ENCODE measurements at places on chromosomes 7 and 10.
A peak's percentile ranks its signal among the peaks of the same experiment; 100 is the strongest.

GRCh38 chr10:24556750-24557742 lies 166.6 kb downstream of the ARHGAP21 start:
- peak; percentile 76 for DNase-seq
- peaks cover 5% of the 10 kb centered on the region for H3K4me1 ChIP-seq
- H3K27me3 ChIP-seq = no peaks in the 10 kb centered on the region
- H3K27ac ChIP-seq = no peak overlapping the region
- H3K36me3 ChIP-seq = no peaks in the 10 kb centered on the region
- no peak overlapping the region for H3K4me3 ChIP-seq

- DNase-seq = no peak
- no peak overlapping the region for H3K4me3 ChIP-seq
- no peaks in the 10 kb centered on the region for H3K36me3 ChIP-seq
- no peak overlapping the region for H3K27ac ChIP-seq
- peaks cover 22% of the 10 kb centered on the region for H3K4me1 ChIP-seq
These were observed 104.0 kb downstream of the FAM107B start for GRCh38 chr10:14670551-14671240.

- no peaks in the 10 kb centered on the region for H3K4me1 ChIP-seq
- no peak overlapping the region for H3K4me3 ChIP-seq
- H3K27ac ChIP-seq = no peak overlapping the region
- H3K27me3 ChIP-seq = no peaks in the 10 kb centered on the region
These were observed 77.2 kb downstream of the CH25H start for GRCh38 chr10:89129911-89130310.

GRCh38 chr10:93554760-93555432 lies 11.6 kb upstream of the FFAR4 start:
- no peak overlapping the region for H3K27ac ChIP-seq
- peaks cover 8% of the 10 kb centered on the region for H3K4me1 ChIP-seq
- DNase-seq = peak; percentile 93
- no peaks in the 10 kb centered on the region for H3K27me3 ChIP-seq
- no peak overlapping the region for H3K4me3 ChIP-seq

GRCh38 chr7:133836666-133837065 lies 290.5 kb upstream of the LRGUK start:
- H3K36me3 ChIP-seq = no peaks in the 10 kb centered on the region
- H3K27me3 ChIP-seq = no peaks in the 10 kb centered on the region
- DNase-seq = no peak
- H3K27ac ChIP-seq = no peak overlapping the region
- H3K4me1 ChIP-seq = peaks cover 3% of the 10 kb centered on the region
- no peak overlapping the region for H3K4me3 ChIP-seq

GRCh38 chr7:42548816-42549611 lies 312.0 kb upstream of the GLI3 start:
- DNase-seq = no peak
- no peak overlapping the region for H3K27ac ChIP-seq
- peaks cover 17% of the 10 kb centered on the region for H3K36me3 ChIP-seq
- H3K4me1 ChIP-seq = no peaks in the 10 kb centered on the region

- H3K4me3 ChIP-seq = no peak overlapping the region
- H3K36me3 ChIP-seq = no peaks in the 10 kb centered on the region
- H3K27ac ChIP-seq = no peak overlapping the region
- DNase-seq = no peak
- H3K4me1 ChIP-seq = no peaks in the 10 kb centered on the region
These were observed 269.1 kb downstream of the SUGCT start for GRCh38 chr7:40403703-40404476.

- no peaks in the 10 kb centered on the region for H3K36me3 ChIP-seq
- no peaks in the 10 kb centered on the region for H3K27me3 ChIP-seq
- peaks cover 12% of the 10 kb centered on the region for H3K4me1 ChIP-seq
- no peak overlapping the region for H3K27ac ChIP-seq
These were observed 165.3 kb downstream of the WNT2 start for GRCh38 chr7:117157241-117158209.

GRCh38 chr7:119594956-119595355 lies 678.0 kb upstream of the KCND2 start:
- no peaks in the 10 kb centered on the region for H3K27me3 ChIP-seq
- H3K4me3 ChIP-seq = no peak overlapping the region
- peak; percentile 69 for DNase-seq
- H3K36me3 ChIP-seq = no peaks in the 10 kb centered on the region
- H3K4me1 ChIP-seq = peaks cover 5% of the 10 kb centered on the region
- no peak overlapping the region for H3K27ac ChIP-seq

DNA sequence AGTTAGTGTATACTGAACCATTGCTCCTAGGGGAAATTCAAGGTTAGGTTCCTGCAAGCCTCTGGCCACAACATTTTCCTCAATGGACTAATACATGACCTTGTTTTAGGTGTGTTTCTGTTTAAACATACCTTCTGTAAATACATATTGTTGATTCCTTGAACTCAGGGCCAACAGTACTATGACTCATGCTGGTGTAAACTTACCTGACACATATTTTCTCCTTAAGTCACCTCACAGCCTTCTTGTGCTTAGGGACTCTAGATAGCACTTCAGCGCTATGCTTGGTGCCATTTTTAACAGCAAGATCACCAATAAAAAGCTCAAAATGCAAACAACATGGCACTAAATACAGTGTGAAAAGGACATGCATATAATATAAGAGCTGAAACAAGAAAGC lies 176.4 kb downstream of the TAX1BP1 start:
- H3K4me1 ChIP-seq = peaks cover 33% of the 10 kb centered on the region
- H3K4me3 ChIP-seq = no peak overlapping the region
- no peak overlapping the region for H3K27ac ChIP-seq

- DNase-seq = no peak
- H3K36me3 ChIP-seq = no peaks in the 10 kb centered on the region
These were observed 141.8 kb upstream of the CDC14C start for GRCh38 chr7:48782511-48782910.

DNA sequence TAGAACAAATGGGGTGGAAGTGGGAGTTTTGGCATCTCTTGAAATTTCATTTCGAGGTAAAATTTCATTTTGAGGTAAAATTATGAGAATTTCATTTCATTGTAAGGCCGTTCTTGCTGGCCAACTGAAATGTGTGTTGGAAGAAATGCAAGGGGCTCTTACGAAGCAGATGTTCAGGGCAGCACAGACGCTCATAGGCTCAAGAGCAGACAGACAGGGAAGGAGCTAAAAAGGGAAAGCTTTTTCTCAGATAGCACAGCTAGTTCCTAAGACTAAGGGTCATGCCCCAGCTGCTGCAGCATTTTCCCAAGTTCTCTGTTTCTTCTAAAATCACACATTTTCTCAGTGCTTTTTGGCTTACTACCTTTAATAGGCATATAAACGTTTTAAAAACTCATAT lies 65.1 kb upstream of the SFMBT2 start:
- H3K4me1 ChIP-seq = no peaks in the 10 kb centered on the region
- DNase-seq = no peak
- no peaks in the 10 kb centered on the region for H3K27me3 ChIP-seq
- H3K36me3 ChIP-seq = no peaks in the 10 kb centered on the region
- no peak overlapping the region for H3K4me3 ChIP-seq

GRCh38 chr7:142642316-142642715 lies 107.0 kb upstream of the PRSS1 start:
- no peaks in the 10 kb centered on the region for H3K36me3 ChIP-seq
- no peaks in the 10 kb centered on the region for H3K27me3 ChIP-seq
- no peak for DNase-seq

DNA sequence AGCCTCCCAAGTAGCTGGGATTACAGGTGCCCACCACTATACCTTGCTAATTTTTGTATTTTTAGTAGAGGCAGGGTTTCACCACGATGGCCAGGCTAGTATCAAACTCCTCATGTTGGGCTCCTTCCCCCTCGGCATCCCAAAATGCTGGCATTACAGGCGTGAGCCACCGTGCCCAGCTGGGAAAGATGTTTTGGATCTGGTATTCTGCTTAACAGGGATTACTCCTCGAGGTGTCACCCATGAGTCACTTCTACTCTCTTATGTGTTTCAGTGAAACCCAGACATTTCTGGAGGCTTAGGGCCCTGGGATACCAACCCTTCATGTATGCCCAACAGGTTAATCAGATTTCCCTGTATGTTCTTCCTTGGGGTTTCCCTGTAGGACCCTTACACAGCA lies 11.8 kb upstream of the OPN4 start:
- DNase-seq = no peak
- H3K4me3 ChIP-seq = no peak overlapping the region
- no peak overlapping the region for H3K27ac ChIP-seq
- H3K27me3 ChIP-seq = no peaks in the 10 kb centered on the region
- H3K36me3 ChIP-seq = no peaks in the 10 kb centered on the region
- no peaks in the 10 kb centered on the region for H3K4me1 ChIP-seq

DNA sequence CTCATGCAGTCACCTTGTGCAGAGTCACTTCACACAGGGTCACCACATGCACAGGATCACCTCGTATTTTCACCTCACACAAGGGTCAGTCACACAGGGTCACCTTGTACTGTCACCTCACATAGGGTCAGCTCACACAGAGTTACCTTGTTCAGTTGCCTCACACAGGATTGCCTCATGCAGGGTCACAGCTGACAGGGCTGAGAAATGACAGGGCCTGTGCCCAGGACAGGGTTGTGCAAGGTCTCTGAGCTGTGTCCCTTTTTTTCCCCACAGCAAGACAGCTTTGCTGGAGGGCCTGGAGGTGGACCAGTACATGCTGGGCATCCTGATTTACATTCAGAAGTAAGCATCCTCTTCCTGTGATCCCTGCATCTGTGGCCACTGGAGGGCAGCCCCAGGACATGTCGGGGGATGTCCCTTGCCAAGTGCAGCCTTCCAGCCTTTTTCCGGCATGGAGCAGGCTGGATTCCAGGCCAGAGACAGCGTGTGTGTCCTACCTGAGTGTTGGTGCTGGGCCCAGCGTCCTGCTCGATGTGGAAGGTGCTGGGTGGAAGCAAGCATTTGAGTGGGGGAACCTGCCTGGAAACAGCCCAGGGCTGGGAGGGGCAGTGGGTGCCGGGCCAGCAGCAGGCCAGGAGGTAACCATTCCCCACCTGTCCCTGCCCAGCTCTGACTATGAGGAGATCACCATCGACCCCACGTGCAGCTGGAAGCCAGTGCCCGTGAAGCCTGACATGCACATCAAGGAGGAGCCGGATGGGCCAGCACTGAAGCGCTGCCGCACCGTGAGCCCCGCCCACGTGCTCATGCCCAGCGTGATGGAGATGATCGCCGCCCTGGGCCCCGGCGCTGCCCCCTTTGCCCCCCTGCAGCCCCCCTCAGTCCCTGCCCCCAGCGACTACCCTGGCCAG lies 16.3 kb downstream of the ZMIZ2 start:
- peaks cover 15% of the 10 kb centered on the region for H3K36me3 ChIP-seq
- DNase-seq = no peak
- H3K27ac ChIP-seq = no peak overlapping the region

All from GM23338 (cell line).